Right forelimb (tissue), 1 donor: ENCODE measurements at places on chromosomes 12 and 14.

DNA sequence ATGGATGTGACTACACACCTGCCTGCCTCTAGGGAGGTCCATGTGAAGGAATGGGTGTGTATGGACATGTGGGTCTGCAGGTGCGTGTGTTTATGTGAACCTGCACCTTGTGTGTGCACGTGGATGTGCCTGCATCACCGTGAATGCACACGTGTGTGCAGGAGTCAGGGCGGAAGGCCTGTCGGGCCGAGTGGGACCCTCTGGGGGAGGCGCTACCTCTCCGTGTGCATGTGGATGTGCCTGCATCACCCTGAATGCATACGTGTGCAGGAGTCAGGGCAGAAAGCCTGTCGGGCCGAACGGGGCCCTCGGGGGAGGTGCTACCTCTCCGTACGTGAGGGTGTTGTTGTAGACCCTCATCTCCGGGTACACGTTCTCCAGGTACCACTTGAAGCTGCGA, 56.5 kb downstream of the NOC4L start:
- no peak for DNase-seq

- DNase-seq: no peak
These were observed 7.4 kb upstream of the TESPA1 start for GRCh38 chr12:54991991-54992375.

DNA sequence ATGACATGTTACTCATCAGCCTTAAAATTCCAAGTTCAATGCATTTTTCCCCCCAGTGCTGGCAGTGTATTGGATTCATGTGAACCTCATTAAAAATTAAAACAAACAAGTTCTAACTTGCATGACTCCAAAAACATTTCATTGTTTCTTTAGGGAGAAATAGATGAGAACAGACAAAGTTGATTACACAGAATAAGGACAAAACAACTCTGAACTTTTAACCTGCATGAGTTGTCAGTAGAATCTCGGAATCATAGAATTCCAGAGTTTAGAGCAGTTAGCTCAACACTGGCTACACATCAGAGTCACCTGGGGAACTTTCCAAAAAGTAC, 127.5 kb downstream of the TMX1 start:
- DNase-seq: no peak

GRCh38 chr14:72057701-72058285, 125.6 kb downstream of the RGS6 start:
- DNase-seq: peak; percentile 48

- DNase-seq: no peak
These were observed 498.7 kb downstream of the TMEM121 start for GRCh38 chr14:106024983-106025604.

- DNase-seq: no peak
These were observed 62.9 kb downstream of the DPF3 start for GRCh38 chr14:72830786-72831594.

DNA sequence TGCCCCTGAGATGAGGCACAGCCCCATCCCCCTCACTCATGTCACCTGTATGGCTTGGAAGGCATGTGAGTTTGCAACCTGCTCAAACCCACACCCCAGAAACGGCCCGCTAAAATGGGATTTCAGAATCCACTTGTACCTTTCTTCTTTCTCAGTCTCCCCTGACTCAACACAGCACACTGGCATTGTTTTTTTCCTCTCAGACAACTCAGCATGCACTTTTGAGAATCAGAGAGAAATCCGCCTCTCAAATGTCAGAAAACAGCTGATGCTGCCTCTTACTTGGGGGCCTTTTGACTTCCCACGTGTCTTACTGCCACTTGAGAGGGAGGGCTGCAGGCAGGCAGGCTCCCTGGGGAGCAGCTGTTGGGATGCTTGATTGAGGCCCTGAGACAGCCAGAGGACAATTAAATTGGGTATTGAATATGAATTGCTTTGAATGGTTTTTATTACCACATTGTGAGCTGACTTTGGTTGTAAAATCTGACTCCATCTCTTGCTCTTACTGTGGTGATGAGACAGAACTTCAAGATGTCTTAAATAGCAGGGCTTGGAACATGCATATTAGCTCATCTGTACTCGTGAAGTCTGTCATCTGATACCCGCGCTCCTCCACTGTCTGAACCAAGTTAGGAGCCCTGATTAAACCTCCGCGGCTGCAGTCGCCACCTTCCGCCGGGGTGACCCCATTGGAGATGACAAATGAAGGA, 96.6 kb downstream of the APAF1 start:
- DNase-seq: no peak
